ENCODE measurements at places on chromosomes 6 and 20.

DNA sequence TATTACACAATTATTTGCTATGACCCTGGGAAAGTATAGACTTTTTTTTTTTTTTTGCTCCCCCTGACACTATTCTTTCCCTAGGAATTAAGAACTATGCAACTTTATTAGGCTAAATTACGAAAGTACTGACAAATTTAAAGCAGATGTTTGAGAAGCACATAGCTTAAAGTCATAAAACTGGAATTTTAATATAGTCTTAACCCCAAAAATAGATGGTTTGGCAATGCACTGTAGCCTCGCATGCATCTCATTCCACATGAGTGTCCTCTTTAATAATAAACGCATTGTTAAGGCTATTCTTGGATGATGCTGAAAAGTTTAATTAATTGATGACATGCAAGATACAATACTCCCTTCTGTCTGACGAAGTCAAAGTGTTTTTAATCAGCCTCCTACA lies 49.3 kb downstream of the TBC1D7 start:
- DNase-seq: no peak

- DNase-seq: no peak
Measured at GRCh38 chr6:136467186-136467585, 83.0 kb downstream of the MAP7 start.

- DNase-seq: no peak
Measured at GRCh38 chr20:2801286-2801728, 880 bp upstream of the CPXM1 start.

GRCh38 chr20:37308086-37309050 lies 18.9 kb downstream of the MANBAL start:
- DNase-seq: peak; percentile 92

DNA sequence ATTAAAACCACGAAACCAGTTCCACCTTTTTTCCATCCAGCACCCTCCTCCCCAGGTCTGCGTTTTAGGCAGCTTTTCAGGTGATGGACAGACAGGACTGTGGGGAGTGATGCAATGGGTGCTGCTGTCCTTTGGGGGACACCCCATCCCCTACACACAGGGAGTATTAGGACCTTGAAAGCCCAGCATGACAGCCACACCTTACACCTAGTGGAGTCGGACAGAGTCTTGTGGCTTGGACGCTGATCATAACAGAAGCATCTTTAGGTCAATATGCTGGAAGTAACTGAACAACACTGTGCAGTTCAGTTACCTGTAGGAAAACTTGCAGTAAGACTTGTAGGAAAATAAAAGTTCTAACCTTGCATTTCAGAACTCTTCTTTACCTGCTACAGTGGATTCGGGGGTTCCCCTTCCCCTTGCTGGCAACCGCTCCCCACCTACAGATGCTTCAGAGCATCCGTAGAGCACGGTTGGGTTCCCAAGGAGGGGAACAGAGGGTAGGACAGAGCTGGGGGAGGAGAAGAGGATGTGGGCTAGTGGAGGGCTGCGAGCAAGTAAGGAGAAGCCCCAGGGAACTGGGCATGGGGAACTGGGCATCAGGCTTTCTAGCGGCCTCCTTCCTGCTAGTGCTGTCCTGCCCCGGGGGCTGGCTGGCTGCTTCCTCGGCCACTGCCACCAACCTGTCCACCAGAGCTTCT lies 31.7 kb downstream of the PLEKHG1 start:
- no peak for DNase-seq

- no peak for DNase-seq
Measured at GRCh38 chr6:145112711-145113148, 622.6 kb downstream of the EPM2A start.

DNA sequence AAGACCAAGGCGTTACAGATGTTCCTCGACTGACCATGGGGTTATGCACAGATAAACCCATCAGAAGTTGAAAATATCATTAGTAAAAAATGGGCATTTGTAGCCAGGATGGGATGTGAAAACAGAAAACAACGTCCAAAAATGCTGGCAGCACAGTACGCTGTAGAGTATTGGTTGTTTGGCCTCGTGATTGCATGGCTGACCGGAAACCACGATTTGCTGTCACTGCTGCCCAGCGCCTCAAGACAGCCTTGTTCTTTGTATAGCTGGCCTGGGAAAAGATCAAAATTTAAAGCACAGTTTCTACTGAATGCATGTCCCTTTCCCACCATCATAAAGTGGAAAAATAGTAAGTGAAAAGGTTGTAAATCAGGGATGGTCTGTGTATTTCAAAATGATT lies 41.9 kb downstream of the MTHFD1L start:
- no peak for DNase-seq

GRCh38 chr20:41003143-41003935 lies 25.3 kb upstream of the TOP1 start:
- no peak for DNase-seq

- DNase-seq: no peak
Measured at GRCh38 chr6:38503032-38503773, 136.5 kb downstream of the BTBD9 start.

DNA sequence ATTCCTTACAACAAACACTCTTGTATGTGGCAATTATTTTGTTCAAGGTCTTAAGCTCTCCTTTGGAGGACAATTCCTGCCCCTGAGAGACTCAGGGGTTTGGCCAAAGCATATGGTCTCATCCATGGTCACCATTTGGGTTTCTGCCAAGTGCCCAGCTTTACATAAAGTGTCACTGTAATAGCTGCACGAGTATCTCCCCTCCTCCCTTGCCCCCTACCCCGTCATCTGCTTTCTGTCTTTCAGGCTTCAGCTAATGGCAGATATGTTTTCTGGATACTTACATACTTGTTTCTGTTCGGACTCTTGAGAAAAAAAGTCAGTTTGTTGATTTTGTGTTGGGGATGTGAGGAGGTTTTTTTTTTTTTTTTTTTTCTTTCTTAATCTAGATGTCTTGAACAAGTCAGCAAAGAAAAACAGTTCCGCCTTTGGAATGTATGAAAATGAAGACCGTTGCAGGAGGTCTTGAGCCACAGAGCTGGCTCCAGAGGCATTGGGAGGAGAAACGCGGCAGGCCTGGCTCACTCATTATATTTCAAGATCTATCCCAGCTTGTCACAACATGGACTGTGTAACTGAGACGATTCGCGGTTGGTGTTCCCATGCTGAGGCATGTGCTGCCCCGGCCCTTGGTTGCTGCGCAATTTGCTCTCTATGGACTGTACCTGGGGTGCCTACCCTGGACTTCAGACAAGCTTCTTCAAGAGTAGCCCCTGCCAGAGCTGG lies 32.6 kb upstream of the STX16 start:
- no peak for DNase-seq

DNA sequence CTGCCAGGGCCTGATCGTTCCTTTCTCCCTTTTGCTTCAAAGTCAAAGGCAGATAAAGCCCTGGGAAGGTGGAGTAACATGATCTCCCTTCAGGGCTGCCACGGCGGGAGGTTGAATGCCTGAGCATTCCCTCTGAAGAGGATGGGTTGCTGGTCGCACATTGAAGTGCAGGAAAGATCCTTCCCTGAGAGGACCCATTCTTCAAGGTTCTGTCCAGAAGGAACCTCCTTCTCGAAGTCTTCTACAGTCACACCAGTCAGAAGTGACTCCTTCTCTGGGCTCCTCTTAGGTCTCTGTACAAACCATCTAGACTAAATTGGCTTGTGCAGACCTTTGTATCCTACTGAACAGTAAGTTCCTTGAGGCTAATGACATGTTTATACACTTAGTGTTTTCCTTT lies 192.6 kb upstream of the VGLL2 start:
- no peak for DNase-seq

DNA sequence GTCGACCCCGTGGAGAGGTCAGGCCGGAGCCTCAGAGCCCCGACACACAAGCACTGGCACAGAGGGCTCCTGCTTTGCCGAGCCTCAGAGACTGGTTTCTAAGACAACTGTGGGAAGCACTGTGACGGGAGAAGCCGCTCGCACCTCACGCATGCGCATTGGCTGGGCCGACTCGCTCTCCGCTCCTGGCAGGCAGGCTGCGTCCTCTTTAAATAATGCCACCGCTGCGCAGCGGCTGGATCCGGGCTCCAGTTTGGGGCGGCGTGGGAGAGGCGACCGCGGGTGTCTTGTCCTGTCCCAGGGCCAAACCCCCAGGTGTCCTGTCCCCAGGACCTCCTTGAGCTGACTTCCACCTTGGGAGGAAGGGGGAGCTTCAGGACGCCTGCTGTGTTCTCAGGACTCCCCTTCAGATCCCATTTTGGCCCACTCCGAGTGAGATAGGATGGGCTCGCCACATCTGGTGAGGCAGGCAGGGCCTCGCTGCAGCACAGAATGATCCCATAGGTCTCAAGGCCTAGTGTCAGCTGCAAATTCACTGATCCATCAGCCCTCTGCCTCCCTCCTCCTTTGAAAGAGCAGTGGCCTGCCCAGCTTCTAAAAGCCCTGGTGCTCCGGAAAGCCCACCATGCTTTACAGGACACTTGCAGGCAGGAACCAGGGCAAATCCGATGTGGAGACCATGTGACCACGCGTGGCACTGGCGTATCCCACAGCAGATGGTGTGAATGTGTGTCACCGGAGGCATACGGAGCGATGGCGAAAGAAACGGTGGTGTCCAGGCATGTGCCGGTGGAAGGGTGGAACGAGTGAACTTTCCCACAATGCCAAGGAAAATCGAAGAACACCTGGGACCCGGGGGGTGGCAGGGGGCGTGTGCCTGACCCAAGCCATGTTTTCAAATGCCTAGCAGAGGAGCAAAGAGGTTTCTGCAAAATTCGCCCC lies 169.3 kb upstream of the ZNF337 start:
- DNase-seq: no peak

- peak; percentile 49 for DNase-seq
Measured at GRCh38 chr20:54058420-54059139, 11.8 kb downstream of the BCAS1 start.

DNA sequence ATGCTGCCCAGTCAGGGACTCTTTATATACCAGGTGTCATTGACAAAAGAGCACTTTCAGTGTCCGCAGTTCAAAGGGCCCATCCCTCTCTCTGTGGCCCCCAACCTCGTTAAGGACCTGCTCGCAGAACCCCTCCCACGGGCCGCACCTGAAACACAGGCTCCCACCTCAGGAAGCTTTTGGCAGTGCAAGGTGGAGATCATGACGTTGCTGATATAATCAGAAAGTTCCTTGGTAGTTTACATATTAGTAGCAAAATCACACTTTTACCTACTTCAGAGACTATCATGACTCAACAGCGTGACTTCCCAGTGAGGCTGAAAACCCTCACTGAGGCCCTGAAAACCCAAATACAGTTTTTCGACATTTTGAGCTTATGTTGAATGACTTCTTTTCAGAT lies 4.1 kb downstream of the TTLL2 start:
- DNase-seq: no peak

- DNase-seq: no peak
Measured at GRCh38 chr6:139730340-139730974, 356.0 kb upstream of the CITED2 start.

DNA sequence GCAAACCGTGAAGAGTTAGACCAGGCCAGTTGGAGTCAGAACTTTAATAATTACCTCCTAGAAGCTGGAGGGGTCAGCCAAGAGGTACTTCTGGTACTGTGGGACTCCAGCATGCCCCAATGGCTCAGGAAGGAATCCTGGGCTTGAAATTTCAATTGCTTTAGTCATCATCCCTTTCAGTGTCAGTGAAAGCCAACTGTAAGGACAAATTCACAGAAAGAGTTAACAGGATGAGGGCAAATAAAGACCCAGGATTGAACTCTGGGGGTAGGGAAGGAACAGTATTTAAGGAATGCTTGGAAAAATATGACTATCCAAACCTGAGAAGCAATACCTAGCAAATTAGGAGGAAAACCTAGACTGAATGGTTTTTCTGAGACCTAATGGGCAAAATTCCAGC lies 735.1 kb upstream of the MARCKS start:
- DNase-seq: no peak

DNA sequence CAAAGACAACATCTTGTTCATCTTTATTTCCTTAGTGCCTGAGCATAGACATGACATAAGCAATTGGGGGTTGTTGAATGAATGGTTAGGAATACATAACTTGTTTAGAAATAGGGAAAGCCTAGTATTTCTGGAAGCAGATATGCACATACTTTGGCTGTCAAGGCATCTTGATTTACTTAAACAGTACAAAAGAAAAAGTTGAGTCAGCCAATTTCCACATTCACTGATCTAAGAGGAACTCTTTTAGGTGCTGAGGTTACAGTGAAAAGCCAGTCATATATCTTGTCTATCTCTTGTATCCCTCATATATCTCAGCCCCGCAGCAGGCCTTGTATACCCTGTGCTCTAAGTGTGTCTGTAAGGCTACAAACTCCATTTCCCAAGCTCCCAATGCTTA lies 11.6 kb downstream of the ZKSCAN4 start:
- no peak for DNase-seq

- DNase-seq: no peak
Measured at GRCh38 chr6:151551223-151551857, 57.5 kb downstream of the CCDC170 start.

GRCh38 chr6:135703007-135703406 lies 148.5 kb upstream of the PDE7B start:
- no peak for DNase-seq

DNA sequence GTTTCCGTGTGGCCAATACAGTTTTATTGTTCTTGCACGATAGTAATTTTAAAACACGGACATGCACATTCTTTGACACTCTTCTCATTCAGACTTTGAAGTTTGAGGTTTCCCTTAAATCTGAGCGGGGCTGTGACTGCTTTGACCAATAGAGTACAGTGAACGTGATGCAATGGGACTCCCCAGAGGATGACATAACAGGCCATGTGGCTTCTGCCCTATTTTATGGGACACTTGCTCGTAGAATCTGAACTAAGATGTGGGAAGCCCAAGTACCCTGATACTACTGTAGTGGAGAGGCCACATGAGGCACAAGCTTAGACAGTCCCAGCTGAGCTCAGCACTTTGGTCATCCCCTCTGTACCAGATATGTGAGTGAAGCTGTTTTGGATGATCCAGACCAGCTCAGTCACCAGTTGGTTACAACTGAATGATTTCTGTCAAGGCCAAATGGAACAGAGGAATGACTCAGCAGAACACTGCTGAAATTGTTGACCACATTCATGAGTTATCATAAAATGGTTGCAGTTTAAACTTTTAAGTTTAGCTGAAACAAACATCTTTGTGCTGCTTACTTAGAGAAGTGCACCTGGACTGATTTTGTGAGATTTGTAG lies 279.4 kb downstream of the RFPL4B start:
- no peak for DNase-seq

DNA sequence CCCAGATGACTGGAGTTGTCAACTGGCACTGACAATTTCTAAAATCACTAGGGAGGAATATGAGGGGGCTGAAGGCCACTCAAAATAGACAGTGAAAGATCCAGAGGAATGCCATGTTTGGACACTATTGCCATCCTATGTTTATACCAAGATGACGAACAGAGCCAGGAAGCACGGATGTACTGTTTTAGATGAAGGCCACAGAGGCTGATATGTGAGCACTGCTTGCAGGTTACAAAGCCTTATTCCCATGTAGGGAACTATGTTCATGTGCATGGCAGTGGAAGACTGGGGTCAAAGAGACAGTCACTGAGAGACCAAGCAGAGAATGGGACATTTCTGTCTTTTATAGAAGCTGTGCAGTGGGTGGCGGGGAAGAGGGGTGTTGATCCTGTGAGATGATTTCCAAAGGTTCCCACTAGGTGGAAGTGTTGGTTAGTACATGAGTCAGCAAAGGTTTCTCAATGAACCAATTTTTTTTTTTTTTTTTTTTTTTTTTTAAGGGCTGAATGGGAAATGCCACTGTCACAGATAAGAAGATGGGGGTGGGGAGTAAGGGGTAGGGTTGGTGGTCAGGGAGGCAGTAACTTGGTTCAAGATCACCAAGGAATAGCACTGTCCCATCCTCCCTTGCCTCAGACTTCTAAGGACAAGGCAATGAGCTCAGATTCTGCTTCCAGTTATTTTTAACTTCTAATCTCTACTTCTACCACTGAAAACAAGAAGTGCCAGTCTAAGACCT lies 46.7 kb upstream of the MOCS1 start:
- no peak for DNase-seq

GRCh38 chr6:90383196-90383822 lies 86.7 kb upstream of the BACH2 start:
- peak; percentile 19 for DNase-seq

Data from GM12864 (cell line).